ENCODE measurements at places on chromosomes 3 and 15.

- DNase-seq, result no peak
Observed at GRCh38 chr3:133077688-133078087, 39.5 kb downstream of the TMEM108 start.

DNA sequence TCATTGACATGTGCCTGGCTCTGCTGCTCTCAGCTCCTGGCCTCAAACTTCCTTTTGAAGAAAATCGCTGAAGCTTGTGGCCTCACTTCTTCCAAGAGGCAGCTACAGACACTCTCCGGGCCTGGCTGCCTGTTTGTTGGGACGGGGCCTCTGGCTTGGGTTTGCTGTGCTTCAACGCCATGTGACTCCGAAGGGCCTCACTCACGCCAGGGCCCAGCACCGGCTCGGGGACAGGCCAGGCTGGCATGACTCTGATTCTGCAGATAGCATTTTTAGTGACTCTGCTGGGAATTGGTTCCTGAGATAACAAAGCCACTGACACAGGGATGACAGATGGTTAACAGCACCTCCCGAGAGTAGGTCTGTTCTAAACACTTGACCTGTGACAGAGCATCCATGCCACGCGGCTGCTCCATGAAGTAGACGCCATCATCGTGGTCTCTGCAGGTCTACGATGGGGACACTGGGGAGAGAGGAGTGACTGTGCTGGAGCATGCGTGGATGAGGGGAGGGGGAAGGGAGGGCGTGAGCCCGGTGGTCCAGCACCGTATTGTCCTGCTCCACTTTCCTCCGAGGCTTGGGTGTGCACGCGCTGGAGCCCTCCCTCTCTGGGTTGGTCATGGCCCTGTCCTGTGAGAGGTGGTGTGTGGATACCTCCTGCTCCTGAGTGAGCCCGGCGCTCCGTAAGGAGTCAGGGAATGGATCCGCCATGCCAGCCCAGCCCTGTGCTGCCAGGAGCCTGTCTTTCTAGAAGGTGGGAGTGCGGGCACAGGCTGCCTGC is 133.6 kb downstream of the TJP1 start:
- no peak for DNase-seq

DNA sequence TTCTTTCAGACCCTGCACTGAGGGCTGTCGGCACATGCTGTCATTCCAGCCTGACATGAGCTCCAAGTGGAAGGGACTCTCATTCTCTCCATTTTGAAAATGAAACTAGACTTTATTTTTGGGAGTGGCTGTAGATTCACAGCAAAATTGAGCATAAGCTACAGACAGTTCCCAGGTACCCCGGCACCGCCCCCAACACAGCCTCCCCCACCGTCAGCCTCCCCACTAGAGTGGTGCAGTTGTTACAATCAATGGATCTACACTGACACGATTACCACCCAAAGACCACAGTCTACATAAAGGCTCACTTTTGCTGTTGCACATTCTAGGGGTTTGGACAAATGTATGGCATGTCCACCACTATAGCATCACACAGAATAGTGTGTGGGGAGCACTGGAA is 29.5 kb upstream of the FGD5 start:
- no peak for DNase-seq

DNA sequence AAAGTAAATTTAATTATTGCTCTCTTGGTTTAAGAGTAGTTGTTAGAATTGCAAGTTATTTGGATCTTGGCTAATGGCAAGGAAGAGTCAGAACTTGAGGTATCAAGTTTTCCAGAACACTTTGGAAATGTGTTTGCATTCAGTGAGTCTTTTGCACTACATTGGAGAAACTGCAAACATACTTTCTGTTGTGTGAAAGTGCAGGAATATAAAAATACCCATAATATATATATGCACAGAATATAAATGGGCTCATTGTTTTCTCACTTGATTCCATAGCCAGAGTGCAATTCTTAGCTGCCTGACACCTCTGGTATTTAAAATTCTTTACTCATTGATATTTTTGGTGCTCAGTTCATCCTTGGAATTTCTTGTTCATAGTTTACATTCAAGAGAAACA is 92.9 kb downstream of the HCN4 start:
- no peak for DNase-seq

DNA sequence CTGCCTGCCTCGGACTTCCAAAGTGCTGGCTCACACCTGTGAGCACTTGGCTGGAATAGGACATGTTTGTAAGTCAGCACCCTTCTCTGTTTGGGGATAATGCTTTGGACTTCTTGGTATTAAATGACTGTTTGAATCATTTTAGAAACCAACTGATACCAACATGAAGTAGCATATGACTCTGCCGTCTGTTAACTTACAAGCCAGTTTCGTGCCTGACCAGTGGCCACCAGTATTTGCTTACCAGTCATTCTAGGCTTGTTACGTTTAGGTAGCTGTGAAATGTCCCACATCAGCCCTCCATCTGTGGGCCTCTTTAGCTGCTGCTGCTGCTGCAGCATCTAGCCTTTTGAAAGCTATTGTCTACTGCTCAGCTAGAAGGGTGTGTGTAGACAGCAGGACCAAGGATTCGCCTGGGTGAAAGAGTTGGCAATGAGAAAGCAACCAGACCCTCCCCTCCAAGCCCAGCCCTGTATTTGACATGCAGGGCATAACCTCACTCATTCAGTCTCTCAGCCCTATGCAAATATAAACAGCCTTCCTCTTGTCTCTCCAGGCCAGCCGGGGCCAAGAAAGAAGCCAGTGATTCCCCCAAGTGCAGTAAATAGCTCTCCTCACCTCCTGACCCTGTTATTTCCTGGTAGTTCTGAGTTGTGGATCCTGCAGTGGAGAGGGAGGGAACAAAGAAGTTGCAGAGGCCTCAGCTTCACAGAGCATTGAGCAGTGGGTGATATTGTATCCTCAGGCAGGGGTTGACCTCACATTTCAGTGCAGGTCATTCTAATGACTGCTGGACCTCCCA is 51.0 kb downstream of the NKIRAS1 start:
- DNase-seq, result no peak

DNA sequence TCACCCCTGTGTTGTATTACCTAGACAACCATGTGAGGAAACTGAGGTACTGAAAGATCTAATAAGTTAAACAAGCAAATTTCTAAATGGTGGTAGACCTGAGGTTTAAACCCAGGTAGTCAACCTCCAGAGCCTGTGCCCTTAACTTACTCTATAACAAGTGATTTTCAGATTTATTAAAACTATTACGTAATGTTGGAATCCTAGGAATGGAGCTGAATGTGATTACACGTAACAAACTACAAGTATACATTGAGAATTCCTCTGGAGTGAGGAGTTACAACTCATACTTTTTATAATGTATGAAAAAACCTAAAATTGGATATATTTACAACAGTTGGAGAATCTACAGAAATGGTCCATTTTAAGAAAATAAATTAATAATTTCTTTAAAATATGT is 18.0 kb downstream of the FAM98B start:
- no peak for DNase-seq

DNA sequence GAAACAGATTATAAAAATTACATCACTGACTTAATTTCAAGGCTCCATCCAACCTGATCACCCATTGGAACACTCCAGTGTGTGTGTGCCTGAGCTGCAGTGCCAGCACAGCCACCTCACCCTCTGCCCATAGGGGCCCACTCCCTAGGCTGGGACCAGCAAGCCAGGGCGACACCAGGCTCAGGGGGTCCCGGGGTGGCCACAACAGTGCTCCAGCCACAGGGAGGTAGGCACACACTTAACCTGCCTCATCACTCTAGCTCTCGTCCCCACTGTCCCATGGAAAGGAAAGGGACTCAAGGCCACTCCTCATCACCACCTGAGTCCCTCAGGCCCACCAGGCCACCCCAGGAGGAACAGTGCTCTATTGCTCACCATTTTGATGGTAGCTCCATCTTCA is 24.9 kb downstream of the ZXDC start:
- no peak for DNase-seq

DNA sequence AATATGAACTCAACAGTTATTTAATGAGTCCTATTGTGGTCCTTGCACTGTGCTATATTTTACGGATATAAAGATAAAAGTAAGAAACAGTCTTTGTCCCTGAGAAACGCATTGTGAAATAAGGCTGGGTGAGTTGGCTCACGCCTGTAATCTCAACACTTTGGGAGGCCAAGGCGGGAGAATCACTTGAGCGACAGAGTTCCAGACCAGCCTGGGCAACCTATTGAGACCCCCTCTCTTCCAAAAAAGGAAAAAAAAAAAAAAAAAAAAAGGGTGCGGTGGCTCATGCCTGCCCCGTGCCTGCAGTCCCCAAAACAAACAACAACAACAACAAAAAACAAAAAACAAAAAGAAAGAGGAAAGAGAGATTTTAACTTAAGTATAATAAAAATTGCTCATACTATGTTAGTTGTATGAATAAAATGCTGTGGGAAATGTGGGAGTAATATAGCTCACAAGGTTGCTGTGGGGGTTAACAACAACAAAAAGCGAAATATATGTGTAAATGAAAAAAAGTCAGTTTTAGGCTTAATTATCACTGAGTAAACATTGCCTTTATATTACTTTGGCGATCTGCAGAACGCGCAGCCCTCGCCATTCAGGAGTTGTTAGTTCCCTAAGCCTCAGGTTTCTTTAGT is 461 bp upstream of the FNDC3B start:
- DNase-seq, result no peak

DNA sequence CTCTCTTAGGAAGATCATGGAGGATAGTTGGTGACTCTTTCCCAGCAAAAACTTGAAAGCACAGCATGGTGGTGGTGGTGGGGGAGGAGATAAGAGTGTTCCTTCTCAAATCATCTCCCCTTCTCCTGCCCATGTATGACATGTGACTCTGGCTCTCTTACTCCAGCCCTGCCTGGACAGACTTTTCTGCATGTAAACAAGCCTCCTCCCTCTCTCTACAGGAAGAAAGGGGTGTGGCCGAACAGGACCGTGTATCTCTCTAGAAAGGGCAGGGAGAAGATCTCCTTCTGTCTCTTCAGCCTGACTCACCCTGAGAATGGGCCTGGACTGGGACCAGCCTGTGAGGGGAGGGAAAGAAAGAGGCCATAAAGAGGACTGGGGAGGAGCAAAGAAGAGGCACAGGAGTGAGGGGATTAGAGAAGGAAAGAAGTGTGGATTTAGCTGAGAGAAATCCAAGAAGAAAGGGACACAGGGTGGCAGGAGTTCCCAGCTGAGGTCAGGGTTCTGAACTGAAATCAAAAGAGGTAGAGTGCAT is 1.5 kb downstream of the CELF6 start:
- no peak for DNase-seq

DNA sequence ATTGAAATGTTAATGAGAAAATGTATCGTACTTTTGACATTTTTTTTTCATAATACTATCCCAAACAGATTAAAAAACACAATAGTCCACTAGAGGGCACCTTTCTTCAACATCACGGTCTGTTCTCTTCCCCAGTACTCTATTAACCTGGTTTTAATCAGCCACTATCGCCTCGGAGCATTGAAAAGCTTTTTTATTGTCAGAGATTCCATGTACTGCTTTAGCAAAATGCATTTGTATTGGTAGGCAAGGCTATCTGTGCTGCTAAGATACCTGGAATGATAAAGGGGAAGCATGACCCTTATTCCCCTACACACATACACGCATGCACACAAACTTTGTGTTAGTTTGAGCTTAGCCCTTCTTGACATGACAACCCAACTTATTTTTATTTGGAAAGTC is 160.1 kb upstream of the IL12A start:
- DNase-seq, result no peak

DNA sequence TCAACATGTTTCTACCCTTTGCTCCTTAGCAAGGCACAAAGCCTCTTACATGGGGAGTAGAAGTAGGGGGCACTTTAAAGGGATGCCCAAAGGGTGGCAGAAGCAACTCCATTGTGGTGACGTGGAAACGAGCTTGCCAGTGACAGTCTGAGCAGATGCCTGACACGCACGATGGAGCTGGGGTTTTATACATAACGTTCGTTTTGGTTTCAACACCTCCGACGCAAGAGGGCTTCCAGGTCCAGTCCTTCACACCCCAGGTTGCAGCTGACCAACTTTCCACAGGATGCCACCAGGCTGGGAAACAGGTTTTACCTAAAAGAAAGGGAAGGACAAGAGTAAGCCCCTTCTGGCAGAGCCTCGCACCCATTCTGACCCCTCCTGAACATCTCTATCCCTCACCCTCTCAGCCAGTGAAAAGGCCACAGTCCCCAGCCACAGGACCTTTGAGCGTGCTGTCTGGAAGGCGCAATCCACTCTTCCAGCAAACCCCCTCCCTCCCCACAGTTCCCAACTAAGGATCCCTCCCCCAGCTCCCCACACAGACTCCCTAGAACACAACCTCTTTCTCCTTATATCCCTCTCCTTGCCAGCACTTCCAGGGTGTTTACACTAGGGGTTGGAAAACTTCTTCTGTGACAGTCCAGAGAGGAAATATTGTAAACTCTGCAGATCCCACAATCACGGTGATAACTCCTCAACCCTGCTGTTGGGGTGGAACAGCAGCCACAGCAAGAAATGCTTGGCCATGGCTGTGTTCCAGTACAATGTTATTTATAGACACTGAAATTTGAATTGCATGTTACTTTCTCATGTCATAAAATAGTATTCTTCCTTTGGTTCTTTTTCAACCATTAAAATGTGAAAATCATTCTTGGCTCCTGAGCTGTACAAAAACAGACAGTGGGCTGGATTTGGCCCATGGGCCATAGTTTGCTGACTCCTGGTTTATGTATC is 36.2 kb downstream of the FAM174B start:
- DNase-seq, result no peak

DNA sequence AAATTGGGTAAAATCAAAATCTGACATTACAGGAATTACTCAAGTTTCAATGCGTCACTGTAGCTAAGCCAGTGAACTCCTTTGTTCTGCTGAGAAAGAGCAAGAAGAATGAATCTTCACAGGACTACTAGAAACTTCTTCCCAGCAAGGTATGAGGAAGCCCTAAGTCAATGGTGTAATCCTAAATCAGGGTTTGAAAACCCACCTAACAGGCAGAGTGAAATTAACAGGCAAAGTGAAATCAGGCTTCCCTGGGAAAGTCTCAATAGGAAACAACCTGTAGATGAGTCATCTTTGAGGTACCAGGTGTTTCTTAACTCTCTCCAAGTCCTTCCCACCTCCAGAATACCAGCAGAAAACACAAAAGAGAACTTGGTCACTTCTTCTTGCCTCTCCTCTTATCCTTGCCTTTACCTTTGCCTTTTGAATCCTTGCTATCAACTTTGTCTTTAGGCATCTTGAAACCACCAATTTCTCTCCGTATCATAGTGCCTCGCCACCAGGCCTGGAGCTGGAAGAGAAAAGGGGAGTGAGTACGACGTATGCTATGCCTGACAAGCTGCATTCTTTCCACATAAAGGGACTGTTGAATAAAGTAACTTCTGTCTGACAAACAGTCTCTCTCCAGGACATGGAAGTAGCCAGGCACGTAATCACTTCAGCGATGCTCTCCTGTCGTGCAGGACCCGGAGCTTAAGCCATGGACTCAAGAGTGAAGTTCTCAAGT is 60.6 kb upstream of the RPL35A start:
- no peak for DNase-seq

GRCh38 chr15:94367726-94368535 is 136.6 kb downstream of the MCTP2 start:
- DNase-seq, result no peak
